ENCODE measurements at places on chromosomes 3 and 15. TPM values are rescaled to one million over a fixed set of nuclear protein-coding genes. Genes with fewer than 3 reads are reported as not detected.

The TTLL13 gene
- polyA plus RNA-seq = 0.51 TPM

The CCR2 gene
- 0.13 TPM for polyA plus RNA-seq

The DZIP1L gene
- polyA plus RNA-seq = 14.8 TPM

DNA sequence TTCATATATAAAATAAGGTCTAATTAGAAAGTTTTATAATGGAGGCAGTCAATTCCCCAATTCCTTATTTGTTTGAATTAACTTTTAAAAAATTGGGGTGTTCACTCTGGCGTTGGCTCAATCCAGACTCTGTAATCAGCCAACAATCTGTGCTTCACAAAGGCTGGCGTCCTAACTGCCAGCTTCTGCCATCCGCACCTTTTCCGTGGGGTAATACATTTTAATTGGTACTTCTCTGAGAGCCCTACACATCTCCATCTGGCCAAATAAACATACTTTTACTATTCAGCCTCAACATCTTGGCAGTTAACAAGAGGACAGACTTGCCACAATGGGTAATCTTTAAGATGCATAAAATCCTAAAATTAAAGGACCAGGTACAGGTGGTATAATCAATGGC, 125.2 kb upstream of the CCNL1 start:
- DNase-seq = no peak

DNA sequence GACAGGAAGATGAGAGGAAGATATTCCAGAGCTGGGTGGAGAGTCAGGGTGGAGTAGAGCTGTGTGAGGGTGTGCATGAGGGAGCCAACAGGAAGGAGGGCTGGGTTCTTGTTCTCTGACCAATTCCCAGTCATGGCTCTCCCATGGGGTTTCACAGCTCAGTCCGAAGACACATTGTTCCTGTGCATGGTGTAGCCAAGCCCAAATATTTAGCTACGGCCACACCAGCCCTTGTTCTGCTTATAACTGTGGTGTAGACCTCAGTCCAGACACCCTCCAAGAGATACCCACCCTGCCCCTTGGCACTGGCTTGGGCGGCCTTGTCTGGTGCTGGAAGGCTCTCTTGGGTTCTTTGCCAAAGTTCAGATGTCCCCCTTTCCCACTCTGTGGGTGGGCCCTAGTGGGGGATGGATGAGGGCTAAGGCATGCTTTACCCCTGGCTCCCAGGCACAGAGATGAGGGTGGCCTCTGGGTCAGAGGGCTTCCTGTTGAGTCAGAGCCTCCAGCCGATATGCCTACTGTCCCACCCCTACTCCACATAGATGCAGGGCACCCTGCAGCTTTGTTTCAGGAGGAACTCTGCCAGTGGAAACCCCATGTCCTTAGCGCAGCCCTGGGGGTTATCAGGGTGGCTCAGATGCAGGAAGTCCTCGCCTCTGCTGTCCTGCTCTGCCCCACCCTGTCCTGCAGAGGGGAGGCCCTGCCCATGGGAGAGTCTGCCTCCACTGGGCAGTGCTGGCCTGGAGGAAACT, 271.2 kb upstream of the CTDSPL start:
- no peak for DNase-seq

DNA sequence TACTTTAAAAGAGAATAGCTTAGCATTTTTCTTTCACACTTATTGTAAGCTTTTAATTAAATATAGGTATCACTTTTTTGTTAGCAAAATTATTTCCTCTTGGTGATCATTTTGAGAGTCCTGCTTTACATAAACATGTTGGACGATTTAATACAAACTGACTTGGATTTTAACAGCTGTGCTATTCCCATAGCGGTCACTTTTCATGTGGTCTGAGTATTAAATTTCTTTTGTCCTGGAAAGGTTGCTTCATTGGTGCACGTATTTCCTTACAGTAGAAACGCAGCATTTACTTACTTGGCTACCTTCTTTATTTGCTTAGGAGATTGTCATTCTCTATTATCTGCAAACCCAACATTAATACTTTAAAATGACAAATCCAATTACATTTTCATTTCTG, 109.4 kb downstream of the ATG7 start:
- no peak for DNase-seq

GRCh38 chr3:94009608-94010007, 18.8 kb downstream of the STX19 start:
- DNase-seq = no peak

DNA sequence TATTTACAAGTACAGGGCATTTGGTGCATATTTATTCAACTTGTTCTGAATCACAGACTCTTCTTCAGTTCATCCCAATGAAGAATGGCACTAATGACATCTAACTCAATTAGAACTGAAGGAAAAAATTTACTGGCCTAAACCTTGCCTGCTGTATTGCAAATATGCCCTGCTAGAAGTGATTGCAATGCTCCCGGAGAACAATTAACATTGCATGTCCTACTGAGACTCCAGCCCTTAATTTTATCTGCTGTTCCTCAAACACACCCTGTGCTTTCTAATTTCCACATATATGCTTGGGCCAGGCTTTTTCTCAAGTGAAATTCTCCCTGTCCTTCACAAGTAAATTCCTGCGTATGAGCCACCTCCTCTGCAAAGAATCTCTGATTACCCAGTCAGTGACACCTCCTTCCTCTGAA, 8.3 kb downstream of the ACKR4 start:
- no peak for DNase-seq

GRCh38 chr15:68821190-68821840, 620 bp upstream of the ANP32A start:
- DNase-seq = no peak

GRCh38 chr3:354432-354831, 157.9 kb downstream of the CHL1 start:
- DNase-seq = peak; percentile 56

All from spinal cord (tissue), 10 donors.